Hypothalamus (tissue), 51 donors: ENCODE measurements at places on chromosomes 5 and 9.

GRCh38 chr5:50733741-50734140 lies 67.3 kb downstream of the PARP8 start:
- DNase-seq: no peak

- DNase-seq: no peak
Measured at GRCh38 chr9:3330792-3331420, 194.9 kb downstream of the RFX3 start.

DNA sequence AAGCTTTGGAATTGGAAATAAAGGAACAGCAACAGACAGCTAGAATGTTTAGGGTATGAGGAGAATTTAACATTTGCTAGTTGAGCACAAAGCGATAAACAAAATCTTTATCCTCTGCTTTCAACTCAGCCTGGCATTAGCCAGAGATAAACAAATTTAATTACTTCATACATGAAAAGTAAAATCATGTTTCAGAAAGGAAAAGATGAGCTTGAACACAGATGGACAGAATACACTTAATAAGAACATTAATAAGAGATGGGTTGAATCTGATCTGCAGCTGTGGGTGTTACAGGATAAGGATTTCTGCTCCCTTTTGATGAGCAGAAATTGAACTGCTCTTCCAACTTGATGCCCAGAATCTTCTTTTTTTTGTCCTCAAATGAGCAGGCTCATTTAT lies 275.2 kb downstream of the CSNK1G3 start:
- DNase-seq: no peak

DNA sequence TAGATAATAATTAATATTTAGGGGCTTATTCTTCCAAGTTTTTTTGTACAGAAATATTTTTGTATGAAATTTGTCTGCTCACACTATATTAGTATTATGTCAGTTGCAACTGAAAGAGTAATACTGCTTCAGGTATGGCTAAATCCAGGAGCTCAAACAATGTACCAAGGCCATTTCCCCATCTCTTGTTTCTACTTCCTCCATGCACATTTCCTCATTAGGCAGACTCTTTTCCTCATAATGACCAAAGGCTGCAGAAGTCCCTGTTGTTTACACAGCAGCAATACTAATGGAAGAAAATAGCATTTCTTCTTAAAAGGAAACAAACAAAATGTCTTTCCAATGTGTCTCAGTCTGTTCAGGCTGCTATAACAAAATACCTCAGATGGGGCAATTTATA lies 9.2 kb upstream of the OTULINL start:
- DNase-seq: no peak

- peak; percentile 37 for DNase-seq
Measured at GRCh38 chr5:175800656-175801081, 70.7 kb upstream of the CPLX2 start.

- DNase-seq: no peak
Measured at GRCh38 chr5:78419396-78419795, 59.0 kb downstream of the SCAMP1 start.
